Brain microvascular endothelial cell (primary cell): ENCODE measurements at places on chromosomes 16 and 17.

- no peak for DNase-seq
Observed at GRCh38 chr17:29180788-29181160, 576 bp upstream of the MYO18A start.

DNA sequence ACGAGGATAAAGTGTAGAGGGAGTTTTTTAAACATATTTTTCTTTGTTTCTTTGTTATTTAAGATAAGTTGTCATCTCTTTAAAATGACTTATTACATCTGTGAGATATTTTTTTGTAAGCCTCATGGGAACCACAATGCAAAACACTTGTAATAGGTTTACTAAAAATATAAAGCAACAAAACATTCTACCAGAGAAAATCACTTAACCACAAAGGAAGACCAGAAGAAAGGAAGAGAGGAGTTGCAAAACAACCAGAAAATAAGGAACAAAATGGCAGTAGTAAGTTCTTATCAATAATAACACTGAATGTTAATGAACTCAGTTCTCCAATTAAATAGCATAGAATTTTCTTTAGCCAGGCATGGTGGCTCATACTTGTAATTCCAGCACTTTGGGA is 22.9 kb downstream of the DHRS7B start:
- no peak for DNase-seq

DNA sequence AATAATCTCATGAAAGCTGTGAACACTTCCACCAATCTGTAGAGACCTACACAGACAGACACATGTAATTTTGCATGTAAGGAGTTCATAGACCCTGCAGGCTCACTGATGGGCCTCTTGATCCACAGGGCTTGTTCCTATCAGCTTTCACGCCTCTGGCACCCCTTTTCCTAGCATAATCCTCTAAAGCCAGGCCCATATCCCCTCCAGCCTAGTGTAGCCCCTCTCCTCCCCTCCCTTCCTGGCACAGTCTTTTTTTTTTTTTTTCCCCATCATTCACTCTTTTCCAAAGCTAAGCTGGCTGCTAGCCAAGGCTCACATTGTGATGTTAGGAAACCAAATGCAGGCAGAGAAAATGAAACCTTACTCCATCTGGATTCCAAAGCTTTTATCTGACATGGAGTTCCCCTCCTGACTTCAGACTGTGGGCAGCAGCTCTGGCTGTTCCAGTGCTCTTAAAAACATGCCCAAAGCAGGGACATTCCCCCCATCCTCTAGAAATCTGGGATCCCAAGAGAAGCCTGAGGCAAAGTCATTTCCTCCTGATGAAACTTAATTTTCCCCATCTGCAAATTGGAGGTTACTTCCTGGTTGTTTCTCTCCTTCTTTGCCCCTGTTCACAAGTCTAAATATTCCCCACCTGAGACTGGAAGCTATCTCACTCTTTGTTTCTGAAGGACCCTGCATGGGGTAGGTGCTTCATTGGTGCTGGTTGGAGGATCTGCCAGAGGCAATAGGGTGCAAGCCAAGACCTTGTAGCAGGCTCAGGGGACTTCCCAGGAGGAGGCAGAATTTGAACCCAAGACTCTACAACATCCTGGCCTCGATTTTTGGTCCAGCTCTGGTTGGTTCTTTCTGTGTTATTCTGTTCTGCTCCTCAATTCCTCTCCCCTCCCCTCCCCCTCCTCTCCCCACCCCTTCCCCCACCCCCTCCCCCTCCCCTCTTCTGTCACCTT is 9.9 kb upstream of the CCL5 start:
- peak; percentile 68 for DNase-seq

- DNase-seq = no peak
Observed at GRCh38 chr16:47884116-47884725, 271.6 kb downstream of the ABCC12 start.

DNA sequence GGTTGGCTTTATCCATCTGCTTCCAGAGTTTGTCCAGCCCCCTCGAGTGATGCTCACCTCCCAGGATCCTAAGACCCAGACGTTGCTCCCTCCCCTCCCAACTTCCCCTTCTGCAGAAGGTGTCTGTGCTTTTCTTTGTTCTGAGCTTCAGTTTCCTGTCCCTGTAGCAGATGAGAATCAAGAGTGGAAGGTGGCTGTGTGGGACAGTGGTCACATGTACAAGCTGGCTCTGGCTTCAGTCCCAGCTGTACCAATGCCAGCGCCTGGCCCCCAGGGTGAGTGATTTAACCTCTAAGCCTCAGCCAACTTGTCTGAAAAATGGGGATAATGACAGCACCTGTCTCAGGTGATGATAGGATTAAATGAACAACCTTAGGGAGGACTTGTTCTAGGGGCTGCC is 7.7 kb downstream of the PRR15L start:
- no peak for DNase-seq

- peak; percentile 66 for DNase-seq
Observed at GRCh38 chr16:85350973-85351372, 238.7 kb upstream of the CIBAR2 start.

- no peak for DNase-seq
Observed at GRCh38 chr17:79305768-79306423, 231.3 kb downstream of the ENGASE start.

- DNase-seq = no peak
Observed at GRCh38 chr17:81073967-81074839, 39.3 kb downstream of the BAIAP2 start.

DNA sequence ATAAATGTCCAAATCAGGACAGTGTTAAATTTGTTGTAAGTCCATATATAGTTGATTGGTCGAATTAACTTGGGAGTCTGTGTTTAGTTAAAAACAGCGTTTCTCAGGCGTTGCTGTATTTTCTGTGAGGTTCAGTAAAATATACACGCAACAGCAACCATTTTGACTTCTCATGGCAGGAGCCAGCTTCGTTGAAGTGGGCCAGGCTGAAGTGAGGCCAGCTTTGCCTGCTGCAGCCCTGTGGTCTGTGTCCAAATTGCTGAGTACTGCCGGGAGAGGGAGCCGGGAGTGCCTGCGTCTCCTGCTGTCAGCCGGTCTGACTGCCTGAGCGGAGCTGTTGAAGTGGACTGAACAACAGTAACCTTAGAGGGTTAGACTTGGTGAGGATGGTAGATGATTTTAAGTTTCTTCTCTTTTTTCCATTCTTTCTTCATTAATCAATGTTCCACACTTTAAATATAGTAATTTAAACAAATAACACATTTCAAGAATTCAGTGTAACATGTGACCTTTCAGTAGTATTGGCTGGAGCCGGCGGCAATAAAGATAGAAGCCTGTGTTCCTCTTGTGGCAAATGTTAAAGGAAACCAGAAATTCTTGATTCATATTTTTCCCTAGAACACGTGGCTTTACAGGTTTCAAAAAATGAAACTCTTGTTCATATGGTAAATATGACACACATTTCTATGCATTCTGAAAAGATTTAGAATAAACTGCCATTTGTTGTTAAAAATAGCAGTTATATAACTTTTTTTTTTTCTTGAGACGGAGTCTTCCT is 37.0 kb upstream of the ZNF750 start:
- DNase-seq = peak; percentile 77

DNA sequence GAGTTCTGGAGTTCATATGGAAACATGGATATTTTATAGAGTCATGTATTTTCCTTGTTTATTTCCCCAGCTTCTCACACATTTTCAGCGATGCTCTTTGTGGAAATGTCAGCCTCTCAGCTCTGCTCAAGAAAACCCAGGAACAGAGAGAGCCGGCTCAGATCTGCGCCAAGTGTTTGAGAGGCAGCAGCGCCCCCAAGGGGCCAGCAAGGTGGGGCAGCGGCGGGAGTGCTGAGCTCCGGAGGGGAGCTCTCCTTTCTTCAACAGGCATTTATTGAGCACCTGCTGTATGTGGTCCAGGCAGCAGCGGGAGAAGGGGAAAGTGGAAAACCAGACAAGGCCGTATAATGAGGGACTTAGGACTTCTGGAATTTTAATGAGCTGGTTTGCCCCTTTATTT is 421.1 kb upstream of the C16orf82 start:
- no peak for DNase-seq

- DNase-seq = no peak
Observed at GRCh38 chr16:87762620-87763019, 3.2 kb downstream of the KLHDC4 start.

DNA sequence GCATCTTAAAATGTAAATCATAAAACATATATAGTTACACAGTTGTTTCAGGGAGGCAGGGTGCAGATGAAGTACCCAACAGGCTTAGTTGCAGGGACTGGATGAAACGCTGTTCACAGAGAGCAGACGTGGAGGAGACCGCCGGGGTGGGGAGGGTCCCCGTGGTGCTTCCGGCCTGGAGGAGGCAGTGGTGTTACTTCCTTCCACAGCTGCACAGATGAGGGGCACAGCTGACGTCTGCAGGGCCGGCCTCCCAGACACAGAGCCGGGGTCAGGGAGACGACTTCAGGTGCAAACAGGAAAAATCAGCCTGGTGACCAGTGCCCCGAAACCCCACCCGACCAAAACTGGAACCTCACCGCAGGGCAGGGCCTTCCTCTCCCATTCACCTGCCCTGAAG is 17.1 kb downstream of the SPIRE2 start:
- DNase-seq = no peak

DNA sequence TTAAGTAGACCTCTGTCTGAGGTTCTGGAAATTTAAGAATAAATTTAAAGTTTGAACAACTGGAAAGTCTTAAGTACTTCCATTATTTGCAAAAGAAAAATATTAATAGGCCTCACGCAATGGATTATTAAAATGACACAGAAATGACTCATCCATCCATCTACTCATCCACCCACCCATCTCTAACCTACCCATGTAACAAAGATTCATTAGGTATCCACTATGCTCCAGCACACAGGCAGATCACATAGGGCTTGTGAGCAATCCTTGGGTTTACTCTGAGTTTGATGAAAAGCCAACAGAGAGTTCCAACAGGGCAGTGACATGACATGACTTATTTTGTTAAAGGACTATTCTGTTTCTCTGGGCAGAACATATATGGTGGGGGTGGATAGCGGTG is 93.3 kb downstream of the HELZ start:
- peak; percentile 84 for DNase-seq
